ENCODE measurements at places on chromosomes 2 and 18.

- no peak for DNase-seq
Measured at GRCh38 chr2:58357521-58357920, 116.4 kb upstream of the FANCL start.

- DNase-seq: no peak
Measured at GRCh38 chr2:150391779-150392178, 95.7 kb downstream of the RND3 start.

- peak; percentile 11 for DNase-seq
Measured at GRCh38 chr18:76374330-76375281, 120.4 kb downstream of the ZNF516 start.

DNA sequence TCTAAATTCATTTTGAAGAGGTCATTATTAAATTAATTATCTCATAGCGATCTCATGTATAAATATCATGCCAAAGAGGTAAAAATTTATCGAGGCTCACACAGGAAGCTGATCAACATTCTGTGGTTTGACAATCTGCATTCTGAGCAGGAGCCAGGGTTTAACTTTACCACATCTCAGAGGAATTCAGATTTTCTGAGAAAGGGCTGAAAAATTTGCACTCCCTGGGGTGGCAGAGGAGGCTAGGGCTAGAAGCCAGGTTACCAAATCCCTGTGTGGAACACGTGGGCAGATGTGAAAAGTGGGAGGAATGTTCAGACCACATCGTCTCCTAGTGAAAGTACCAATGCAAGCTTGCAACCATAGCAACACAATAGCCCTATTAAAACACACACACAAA, 63.5 kb upstream of the CTLA4 start:
- DNase-seq: no peak
